Activated naive CD4-positive, alpha-beta T cell treated with Interleukin-2 at 50 U/mL for 16 hours (primary cell): ENCODE measurements at places on chromosomes 11 and 22.

DNA sequence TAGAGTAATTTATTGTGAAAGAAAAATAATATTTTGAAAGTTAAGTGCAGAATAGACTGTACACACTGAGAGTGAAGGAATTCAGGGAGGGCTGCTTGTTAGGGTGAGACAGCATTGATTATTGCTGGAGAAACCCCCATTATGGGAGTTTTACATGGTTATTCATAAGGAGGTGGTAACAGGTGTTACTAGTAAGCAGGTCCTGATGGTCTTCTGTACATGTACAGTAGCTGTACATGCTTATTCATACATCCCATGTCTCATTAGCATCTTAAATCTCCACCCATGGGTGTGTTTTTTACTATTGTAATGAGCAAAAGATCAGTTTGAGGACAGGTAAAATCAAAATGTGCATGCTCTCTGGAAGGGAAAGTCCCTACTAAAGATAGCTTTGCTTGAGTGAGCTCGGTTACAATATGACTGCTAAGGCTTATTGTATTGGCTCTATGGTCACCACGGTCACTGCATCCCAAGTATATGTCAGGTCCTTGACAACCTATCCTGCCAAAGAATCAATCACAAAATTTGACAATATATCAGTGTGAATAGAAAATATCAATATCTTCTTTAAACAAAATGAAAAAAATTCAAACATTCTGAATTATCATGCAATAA, 6.2 kb downstream of the KDM4F start:
- DNase-seq, result no peak

DNA sequence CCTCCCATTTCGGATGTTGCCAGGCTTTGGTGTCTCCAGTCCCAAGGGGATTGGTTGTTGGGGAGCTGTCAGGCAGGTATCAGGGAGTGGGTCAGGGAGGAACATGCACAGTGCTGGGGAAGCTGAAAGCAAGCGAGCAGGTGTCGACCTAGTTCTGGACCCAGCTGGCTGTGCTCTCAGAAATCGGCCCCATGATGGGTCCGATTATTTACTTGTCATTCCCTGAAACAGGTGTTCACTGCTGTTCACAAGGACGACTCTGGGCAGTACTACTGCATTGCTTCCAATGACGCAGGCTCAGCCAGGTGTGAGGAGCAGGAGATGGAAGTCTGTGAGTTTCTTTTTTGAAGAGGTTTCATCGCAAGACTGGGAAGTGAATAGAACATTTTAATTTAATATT, 76.8 kb downstream of the JAM3 start:
- no peak for DNase-seq

GRCh38 chr22:26182723-26183122, 13.5 kb downstream of the SEZ6L start:
- DNase-seq, result no peak

DNA sequence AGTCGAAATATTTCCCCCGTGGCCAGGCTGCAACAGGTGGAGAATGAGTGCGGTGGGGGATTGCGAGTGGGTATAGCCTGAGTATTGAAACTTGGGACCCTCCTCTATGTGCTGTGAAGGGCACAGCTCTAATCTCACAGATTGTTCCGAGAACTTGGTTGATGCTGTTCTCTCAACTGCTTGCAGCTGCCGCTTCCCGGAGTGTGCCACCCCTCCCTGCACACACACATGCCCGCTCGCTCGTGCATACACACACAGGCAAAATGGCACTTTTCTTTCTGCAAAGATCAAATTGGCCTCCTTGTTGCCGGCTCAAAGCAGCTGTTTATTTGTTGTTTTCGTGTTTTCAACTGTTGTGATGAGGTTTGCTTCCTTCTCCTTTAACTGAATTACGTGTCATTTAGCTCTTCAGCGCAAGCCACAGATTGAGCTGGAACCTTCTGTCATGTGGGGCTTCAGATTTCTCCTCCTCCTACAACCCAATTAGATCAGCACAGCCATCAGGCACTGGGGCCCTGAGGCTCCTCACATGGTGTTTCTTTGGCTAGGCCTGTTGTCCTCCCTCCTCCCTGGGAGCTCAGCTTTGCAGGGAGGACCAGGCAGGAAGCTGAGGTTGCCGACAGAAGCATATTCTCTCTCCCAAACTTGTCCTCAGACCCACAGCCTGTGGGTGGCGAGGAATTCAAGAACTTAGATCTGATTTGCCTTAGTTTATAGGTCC, 13.9 kb upstream of the B3GAT1 start:
- DNase-seq, result no peak

- no peak for DNase-seq
Observed at GRCh38 chr11:46471943-46472661, 80.5 kb upstream of the CHRM4 start.

DNA sequence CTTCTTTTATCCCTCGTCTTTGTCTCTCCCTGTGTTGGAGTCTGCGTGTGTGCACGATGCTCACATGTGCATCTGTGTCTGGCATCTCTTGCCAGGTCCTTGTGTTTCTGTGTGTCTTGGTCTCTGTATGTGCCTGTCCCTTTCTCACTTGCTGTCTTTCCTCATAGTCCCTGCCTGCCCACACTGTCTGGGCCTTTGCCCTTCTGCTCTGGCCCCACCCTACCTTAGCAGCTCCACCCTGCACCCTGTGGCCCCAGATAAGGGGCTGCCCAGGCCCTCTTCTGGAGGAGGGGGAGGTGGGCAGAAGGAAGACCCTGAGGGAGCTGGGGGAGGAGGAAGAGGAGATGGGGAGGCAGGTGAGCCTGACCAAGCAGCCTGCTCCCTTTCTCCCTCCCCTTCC, 2.8 kb downstream of the EHBP1L1 start:
- DNase-seq, result no peak

GRCh38 chr11:71548716-71549151, 514 bp downstream of the KRTAP5-9 start:
- DNase-seq, result no peak

- peak; percentile 67 for DNase-seq
Observed at GRCh38 chr11:68213135-68213515, at the start of gene KMT5B. KMT5B (minus strand) TSS chr11:68213296; CDS start chr11:68190076, 23,220 bp downstream.

GRCh38 chr11:61472868-61473267, 35.7 kb upstream of the LRRC10B start:
- DNase-seq, result no peak

GRCh38 chr11:85685125-85685819, 723 bp downstream of the CCDC89 start:
- DNase-seq, result no peak

DNA sequence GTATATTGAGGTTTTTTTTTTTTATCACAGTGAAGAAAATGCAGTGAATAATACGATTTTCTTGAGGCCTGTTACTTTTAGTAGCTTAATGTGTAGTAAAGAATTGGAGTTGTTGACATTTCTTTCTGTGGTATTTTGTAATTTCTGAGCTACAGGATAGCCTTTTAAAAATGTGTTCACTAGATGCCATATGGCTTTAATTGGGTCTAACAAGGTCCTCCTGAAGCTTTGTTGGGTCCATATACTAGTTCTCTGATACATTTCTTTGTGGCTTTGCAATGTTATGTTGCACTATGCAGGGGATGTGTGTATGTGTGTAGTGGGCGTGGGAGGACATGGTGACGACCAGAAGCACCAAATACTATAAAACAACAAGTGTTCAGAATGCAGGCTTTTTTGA, 25.1 kb downstream of the FBXO7 start:
- DNase-seq, result no peak

DNA sequence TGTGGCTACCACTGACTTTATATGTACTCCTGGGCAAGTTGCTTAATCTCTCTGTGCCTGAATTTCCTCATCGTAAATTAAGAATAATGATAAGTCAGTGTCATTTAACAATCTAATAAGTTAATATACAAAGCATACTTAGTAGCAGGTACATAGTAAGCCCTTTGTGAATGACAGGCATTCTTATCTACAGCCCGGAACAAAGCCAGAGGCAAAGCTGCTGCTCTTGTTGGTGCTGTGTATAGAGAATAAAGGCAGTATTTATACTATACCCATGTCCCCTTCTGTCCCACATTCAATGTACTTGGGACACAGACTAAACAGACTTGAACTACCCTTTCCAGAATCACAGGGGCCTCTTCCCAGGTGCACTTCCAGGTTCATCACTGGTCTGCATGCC, 229.7 kb upstream of the NCAM1 start:
- no peak for DNase-seq

DNA sequence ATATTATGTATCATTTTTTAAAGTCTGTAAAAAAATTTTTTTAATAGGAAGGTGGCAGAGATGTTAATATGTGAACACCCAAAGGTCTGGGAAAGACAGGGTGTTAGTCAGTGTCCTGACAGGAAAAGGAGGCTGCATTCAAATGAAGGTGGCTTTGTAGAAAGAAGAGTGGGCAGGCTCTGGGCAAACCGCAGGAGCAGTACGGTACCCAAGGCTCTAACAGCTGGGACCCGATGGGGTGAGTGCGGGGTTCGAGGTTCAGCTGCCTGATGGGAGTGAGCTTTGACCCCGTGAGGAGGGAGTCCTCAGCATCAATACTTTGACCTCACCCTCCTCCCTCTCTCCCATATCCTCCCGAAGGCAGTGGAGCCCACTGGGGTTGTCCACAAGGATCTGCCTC, 142.5 kb downstream of the C11orf91 start:
- DNase-seq, result no peak

DNA sequence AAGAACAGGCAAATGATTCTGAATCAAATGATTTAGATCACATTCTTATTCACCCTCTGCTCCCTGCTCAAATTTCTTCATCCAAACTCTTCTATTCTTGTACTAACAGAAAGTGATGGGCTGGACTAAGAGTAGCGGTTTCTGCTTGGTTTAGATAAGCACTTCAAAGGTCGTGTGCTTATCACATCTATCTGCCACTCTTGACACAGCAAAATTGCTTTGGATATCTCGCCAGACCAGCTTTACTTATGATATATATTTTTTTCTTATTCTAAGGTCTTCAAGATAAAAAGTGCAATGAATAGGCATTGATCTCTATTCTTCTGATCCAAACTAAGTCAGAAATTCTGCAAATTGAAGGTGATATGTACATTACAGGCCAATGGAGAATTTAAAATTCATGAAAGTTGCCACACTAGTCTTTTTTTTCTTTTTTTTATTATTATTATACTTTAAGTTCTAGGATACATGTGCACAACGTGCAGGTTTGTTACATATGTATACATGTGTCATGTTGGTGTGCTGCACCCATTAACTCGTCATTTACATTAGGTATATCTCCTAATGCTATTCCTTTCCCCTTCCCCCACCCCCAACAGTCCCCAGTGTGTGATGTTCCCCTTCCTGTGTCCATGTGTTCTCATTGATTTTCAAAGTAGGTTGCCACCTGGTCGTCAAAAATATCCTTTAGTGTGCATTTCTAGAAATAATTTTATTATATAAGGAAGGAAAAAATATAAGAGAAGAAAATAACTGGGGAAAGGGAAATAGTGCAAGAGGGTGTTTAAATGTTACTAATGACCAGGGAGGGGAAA, 1941.0 kb upstream of the RAG2 start:
- no peak for DNase-seq

DNA sequence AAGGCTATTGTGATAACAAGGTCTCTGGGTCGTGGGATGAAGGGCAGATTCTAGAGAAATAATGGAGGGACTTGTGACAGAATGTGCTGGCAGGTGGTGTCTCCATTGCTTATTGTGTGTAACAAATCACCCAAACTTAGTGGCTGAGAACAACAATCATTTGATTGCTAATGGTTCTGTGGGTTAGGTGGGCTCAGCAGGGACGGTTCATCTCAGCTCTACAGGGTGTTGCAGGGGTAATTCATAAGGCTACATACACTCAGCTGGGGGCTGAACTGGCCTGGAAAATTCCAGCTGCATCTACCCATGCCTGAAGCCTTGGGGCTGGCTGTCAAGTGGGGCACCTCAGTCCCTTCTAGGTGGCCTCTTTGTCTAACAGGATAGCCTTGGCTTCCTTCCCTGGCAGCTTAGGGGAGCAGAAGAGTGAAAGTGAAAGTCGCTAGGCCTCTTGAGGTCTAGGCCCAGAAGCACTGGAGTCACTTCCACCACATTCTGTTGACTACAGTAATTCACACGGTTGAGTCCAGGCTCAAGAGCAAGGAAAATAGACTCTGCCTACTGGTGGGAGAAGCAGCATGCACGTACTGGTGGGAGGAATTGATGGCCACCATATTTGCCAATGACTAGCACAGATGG, 308.9 kb downstream of the MN1 start:
- no peak for DNase-seq

DNA sequence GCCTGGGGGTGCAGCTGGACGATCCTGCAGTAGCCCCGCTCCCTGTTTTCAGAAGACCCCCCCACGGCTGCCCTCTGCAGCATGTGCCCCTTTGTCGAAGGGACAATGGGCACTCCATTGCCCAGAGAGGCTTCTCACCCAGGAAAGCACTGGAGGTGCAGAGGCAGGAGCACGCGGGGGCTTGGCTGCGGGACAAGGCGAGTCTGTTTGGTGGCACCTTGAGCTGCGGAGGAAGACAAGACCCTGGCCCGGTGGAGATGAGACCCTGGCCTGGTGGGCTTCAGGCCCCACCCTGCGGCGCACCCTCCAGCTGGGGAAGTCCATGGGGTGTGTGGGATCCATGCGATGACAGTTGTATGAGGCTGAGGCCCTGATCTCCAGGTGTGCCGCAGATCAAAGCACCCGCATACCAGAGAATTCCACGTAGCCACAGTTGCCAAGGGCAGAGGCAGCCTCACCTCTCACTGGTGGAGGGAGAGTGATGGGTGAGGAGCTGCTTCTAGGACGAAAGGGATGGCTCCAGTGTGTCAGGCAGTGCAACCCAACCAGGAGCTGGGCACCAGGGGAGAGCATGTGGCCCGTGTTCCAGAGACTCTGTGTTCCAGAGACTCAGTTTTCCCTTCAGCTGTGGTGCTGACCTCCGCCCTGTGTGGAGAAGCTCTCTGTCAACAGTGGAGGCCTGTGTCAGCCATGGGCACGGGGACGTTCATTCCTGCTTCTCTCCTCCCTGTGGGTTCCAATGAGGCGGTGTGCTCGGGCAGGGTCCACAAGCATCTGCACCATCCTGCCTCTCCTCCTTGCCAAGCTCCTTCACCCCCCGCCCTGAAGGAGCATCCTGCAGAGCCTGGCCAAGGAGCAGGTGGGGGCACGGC, 10.0 kb downstream of the TBX1 start:
- DNase-seq, result no peak

DNA sequence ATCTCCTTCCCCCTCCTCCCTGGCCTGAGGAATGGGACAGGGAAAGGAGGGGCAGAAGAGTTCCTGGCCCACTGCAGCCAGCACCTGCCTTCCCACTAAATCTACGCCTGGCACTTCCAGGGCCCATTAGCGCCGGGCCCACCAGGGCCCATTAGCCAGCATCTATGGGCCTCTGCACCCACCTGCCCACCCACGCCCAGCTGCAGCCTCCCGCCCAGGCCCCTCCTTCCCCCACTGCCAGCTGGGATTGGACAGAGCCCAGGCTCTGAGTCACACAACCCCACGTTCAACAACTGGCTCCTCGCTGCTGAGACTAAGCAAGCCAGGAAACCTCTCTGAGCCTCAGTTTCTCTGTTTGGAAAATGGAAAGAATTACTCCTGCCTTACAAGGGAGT, 48.7 kb downstream of the CYTH4 start:
- no peak for DNase-seq
